ENCODE measurements at places on chromosomes 16 and 17.

- no peak for DNase-seq
These were observed 3.0 kb downstream of the BAHCC1 start for GRCh38 chr17:81398176-81398831.

DNA sequence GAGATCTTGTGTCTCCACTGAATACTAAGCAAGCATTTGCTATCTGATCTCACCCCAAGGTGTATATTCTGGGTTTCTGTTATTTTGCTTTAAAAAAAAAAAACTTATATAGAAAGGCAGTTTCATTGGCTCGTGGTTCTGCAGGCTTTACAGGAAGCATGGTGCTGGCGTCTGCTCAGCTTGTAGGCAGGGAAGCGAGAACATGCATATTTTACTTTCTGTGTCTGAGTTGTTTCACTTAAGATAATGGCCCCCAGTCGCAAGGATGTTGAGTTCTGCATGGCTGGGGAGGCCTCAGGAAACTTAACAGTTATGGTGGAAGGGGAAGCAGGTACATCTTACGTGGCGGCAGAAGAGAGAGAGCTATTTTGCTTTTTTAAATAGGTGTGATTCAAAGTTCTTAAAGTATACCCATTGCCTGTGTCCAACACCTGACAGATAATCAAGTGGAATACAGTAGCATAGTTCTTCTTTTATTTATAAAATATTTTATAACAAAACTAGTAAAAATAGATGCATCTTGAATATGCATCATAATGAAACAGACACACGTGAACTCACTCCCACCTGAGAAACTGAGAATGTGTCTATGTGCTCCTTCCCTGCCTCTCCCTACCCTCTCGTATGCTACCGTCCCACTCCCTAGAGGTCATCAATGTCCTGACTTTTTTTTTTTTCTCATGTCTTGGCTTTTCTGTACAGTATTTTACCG is 15.4 kb upstream of the ARHGAP17 start:
- DNase-seq = no peak

- DNase-seq = no peak
These were observed 74.8 kb upstream of the MARCHF10 start for GRCh38 chr17:62882878-62883277.

GRCh38 chr17:7122381-7122780 is 7.8 kb upstream of the ASGR2 start:
- no peak for DNase-seq

DNA sequence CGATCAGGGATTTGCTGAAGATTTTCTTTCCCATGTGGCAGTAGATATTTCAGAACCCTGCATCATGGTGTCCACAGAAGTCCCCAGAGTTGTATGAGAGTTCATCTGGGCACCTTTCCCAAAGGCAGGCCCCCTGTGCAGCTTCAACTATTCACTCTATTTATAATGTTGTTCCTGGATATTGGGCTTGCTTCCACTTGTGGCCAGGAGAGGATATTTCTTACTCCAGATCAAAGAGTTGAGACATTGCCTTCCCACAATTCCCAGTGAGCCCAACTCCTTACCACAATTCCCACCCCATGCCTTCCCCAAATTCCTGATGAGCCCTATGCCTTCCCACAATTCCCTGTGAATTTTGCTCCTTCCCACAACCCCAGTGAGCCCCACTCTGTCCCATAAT is 206.9 kb downstream of the WWOX start:
- no peak for DNase-seq

GRCh38 chr17:48915459-48916282 is 7.5 kb downstream of the UBE2Z start:
- no peak for DNase-seq

DNA sequence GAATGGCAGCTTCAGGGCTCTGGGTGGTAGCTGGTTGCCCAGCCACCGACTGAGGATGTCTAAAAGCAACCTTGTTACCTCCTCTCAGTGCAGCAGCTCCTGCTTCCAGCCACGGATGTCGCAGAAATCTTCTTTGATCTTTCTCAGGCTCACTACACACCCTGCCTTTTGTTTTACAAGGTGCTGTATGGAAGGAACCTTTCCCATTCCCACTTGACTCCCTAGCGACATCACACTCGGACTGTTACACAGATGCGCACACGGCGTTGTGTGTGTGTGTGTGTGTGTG is 135.8 kb upstream of the CPHXL start:
- no peak for DNase-seq

DNA sequence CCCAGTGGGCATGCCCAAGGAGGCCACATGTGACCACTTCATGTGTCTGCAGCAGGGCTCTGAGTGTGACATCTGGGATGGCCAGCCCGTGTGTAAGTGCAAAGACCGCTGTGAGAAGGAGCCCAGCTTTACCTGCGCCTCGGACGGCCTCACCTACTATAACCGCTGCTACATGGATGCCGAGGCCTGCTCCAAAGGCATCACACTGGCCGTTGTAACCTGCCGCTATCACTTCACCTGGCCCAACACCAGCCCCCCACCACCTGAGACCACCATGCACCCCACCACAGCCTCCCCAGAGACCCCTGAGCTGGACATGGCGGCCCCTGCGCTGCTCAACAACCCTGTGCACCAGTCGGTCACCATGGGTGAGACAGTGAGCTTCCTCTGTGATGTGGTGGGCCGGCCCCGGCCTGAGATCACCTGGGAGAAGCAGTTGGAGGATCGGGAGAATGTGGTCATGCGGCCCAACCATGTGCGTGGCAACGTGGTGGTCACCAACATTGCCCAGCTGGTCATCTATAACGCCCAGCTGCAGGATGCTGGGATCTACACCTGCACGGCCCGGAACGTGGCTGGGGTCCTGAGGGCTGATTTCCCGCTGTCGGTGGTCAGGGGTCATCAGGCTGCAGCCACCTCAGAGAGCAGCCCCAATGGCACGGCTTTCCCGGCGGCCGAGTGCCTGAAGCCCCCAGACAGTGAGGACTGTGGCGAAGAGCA is 4.4 kb downstream of the WFIKKN2 start:
- DNase-seq = no peak

GRCh38 chr17:53765609-53766008 is 57.1 kb upstream of the KIF2B start:
- DNase-seq = no peak

GRCh38 chr17:58300336-58300735 is 19.6 kb upstream of the MPO start:
- DNase-seq = no peak

All from NCI-H2081 treated with DMSO at 0.1 percent for 48 hours (cell line).